Endodermal cell (in vitro differentiated cells): ENCODE measurements at places on chromosomes 11 and 22. TPM values are rescaled to one million over a fixed set of nuclear protein-coding genes. Genes with fewer than 3 reads are reported as not detected.
A peak's percentile ranks its signal among the peaks of the same experiment; 100 is the strongest.

GRCh38 chr11:94560834-94561233 is 6.3 kb upstream of the PIWIL4 start:
- no peak for DNase-seq

DNA sequence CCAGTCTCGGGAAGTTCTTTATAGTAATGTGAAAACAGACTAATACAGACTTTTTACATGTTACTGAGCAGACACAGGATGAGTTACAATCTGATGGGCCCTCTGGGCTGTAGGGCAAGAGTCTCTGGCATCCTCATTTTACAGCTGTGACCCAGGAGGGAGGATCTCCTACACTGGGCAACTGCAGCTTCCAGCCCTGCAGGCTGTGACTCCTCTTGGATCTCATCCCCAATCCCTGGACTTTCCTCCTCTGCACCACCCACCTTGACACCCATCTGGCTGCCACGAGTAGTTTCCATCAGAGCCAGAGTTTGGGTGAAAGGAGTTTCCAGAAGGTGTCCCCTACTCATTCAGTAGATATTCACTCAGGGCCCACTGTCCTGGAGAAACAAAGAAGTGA is 48.9 kb upstream of the MYEOV start:
- DNase-seq = peak; percentile 3

DNA sequence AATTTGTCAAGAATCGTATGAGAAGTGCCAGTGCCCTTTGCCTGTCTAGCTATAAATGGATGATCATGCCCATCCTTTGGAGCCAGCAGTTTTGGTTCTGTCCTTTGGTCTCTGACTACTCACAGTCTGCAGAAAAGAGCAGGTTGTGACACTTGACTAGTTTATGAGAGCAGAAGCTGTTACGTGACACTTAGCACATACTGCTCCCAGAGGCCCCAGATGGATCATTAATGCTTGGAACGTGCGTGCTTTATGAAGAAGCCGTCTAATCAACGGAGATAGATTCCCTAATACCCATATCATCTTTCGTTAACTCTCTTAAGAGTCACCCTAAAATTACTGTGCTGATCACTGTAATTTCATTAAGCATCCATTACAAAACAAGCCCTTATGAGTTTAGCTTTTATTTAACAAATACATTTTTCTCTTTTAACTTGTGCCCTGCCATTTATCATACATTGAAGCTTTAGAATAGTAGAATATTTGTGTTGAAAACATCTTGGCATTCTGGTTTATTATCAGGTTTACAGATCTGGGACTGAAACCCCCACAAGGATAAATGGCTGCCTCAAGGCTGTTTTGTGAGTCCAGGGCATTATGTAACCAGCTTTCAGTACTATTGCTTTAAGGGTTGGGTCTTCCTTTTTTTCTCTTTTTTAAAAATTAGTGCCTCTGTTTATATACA is 47.0 kb upstream of the ADORA2A start:
- no peak for DNase-seq

- no peak for DNase-seq
These were observed 28.4 kb upstream of the TTC12 start for GRCh38 chr11:113286009-113286408.

GRCh38 chr11:57539342-57539741 is 1.9 kb downstream of the SMTNL1 start:
- DNase-seq = no peak

- DNase-seq = no peak
These were observed 885.8 kb downstream of the KCNA4 start for GRCh38 chr11:29131055-29131454.

DNA sequence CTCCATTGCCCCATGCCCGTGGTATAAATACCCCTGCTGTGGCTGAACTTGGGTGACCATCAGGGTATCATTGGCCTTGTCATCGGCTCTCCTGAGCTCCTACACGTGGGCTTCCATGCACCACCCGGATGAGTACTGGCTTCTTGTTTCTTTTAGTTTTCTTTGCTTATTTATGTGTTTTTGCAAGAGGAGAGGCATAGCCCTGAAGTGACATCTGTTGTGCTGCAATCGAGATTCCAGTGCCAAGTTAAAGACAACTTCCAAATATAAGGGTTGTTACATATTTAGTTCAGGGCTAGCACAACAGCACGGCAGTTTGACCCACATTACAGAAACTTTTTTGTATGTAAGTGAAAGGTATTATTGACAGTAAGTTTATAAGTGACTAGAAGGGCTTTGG is 1087.1 kb downstream of the TBC1D22A start:
- DNase-seq = no peak

CHRDL2 gene
- 0.54 to 1.2 TPM (median 0.76 TPM) in 3 replicates for total RNA-seq

ACR gene
- 0.18 and 0.32 TPM in 2 replicates for total RNA-seq

MN1 gene
- total RNA-seq = 15.7 and 17.8 TPM in 2 replicates

EHF gene
- total RNA-seq = 0.18 and 0.22 TPM in 2 replicates
